ENCODE measurements at places on chromosomes 7 and 10.

GRCh38 chr10:23173214-23174073 is 18.7 kb upstream of the PTF1A start:
- DNase-seq = no peak

- no peak for DNase-seq
Observed at GRCh38 chr10:130471486-130471885, 335.3 kb downstream of the GLRX3 start.

GRCh38 chr10:72049969-72050781 is 38.2 kb downstream of the SPOCK2 start:
- DNase-seq = no peak

DNA sequence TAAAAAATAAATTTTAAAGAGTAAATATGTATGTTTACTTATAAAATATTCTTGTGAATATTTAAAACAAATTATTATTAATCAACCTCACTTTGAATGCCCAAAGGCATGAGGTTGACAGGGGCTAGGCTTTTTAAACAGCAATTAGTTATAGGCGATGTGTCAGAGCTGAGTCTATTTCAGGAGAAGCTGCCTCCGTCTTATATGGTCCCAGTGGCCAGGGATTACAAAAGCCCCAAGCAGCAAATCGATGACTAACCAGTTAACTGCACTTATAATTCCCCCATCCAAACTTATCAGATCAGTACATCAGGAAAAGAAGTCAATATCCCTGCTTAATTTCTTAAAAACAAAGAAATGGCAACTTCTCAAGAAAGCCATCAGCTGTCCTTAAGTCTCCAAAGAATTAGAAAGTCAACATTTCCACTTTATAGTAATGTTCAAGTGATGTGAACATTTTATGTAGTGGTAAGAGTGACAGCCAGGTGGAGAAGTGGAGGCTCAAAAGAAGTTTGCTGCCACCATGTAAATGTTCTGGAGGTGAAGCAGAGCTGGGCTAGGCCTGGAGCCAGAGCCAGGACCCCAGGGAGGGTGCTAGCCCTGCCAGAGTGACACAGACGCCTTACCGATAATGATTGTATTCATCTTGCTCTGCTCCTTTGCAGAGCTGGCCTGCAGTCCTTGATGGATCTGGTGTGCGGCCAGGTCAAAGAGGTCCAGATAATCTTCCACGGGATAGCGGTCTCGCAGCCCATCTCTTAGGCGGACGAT is 51.5 kb downstream of the CHST15 start:
- DNase-seq = no peak

- no peak for DNase-seq
Observed at GRCh38 chr10:24784923-24785322, 61.2 kb upstream of the ARHGAP21 start.

GRCh38 chr7:138245682-138246081 is 169.4 kb downstream of the AKR1D1 start:
- no peak for DNase-seq

Measured in stimulated activated CD4-positive, alpha-beta T cell treated with anti-CD3 and anti-CD28 coated beads, Interleukin-1b, Interleukin-23, amount 100 ng/mL, for 1 hour (primary cell).